Uterine smooth muscle cell (primary cell): ENCODE measurements at places on chromosomes 1 and 21. TPM values are rescaled to one million over a fixed set of nuclear protein-coding genes. Genes with fewer than 3 reads are reported as not detected.

Gene FAM167B
- total RNA-seq: 0.44 and 0.50 TPM in 2 replicates

Gene TATDN3
- 15.9 and 16.3 TPM in 2 replicates for total RNA-seq

Gene AMPD1
- total RNA-seq: not detected in 2 replicates

Gene ATXN7L2
- 1.9 and 2.1 TPM in 2 replicates for total RNA-seq

Gene CFAP126
- not detected in 2 replicates for total RNA-seq

Gene IFNLR1
- not detected in 2 replicates for total RNA-seq

Gene AIRE
- total RNA-seq: under 0.01 TPM in 1 of 2 replicates, not detected in the other

Gene CAPN2
- 471 and 668 TPM in 2 replicates for total RNA-seq

Gene PRAMEF1
- not detected in 2 replicates for total RNA-seq

Gene CELA2B
- total RNA-seq: not detected in 2 replicates

Gene TTC34
- total RNA-seq: 0.11 and 0.12 TPM in 2 replicates

Gene ERG
- 0.11 and 0.37 TPM in 2 replicates for total RNA-seq

Gene KRTAP10-7
- not detected in 2 replicates for total RNA-seq

Gene KPRP
- total RNA-seq: not detected in 2 replicates

Gene PLA2G2C
- under 0.01 TPM in 1 of 2 replicates, not detected in the other for total RNA-seq

Gene GJA4
- not detected in 2 replicates for total RNA-seq

Gene TCEA3
- total RNA-seq: 6.8 and 10.4 TPM in 2 replicates

Gene SMG7
- 23.7 and 24.9 TPM in 2 replicates for total RNA-seq

Gene ELF3
- under 0.01 TPM in 2 replicates for total RNA-seq
